H1 (cell line): ENCODE measurements at places on chromosomes 12 and 14. TPM values are rescaled to one million over a fixed set of nuclear protein-coding genes. Genes with fewer than 3 reads are reported as not detected.

MEG3 gene
- total RNA-seq: 1.1 and 1.3 TPM in 2 replicates

- DNase-seq: peak; percentile 62
- peak overlapping the region; percentile 72 for H3K4me3 ChIP-seq
- no peak overlapping the region for H3K27ac ChIP-seq
- no peaks in the 10 kb centered on the region; the same call in 1 of the 2 replicates for H3K27me3 ChIP-seq
- peaks cover 3% of the 10 kb centered on the region for H3K4me1 ChIP-seq
Observed at GRCh38 chr14:53151523-53152183, 1.5 kb downstream of the DDHD1 start.

ANO2 gene
- total RNA-seq: 3.5 and 5.5 TPM in 2 replicates

GYS2 gene
- not detected in 2 replicates for total RNA-seq

OVCH1 gene
- 0.07 and 0.10 TPM in 2 replicates for total RNA-seq

- H3K4me1 ChIP-seq: no peaks in the 10 kb centered on the region
- H3K27ac ChIP-seq: no peak overlapping the region
- no peaks in the 10 kb centered on the region for H3K36me3 ChIP-seq
- no peak overlapping the region for H3K4me3 ChIP-seq
Observed at GRCh38 chr12:38886064-38886463, 19.3 kb downstream of the CPNE8 start.

SMCO3 gene
- total RNA-seq: not detected in 2 replicates

DNA sequence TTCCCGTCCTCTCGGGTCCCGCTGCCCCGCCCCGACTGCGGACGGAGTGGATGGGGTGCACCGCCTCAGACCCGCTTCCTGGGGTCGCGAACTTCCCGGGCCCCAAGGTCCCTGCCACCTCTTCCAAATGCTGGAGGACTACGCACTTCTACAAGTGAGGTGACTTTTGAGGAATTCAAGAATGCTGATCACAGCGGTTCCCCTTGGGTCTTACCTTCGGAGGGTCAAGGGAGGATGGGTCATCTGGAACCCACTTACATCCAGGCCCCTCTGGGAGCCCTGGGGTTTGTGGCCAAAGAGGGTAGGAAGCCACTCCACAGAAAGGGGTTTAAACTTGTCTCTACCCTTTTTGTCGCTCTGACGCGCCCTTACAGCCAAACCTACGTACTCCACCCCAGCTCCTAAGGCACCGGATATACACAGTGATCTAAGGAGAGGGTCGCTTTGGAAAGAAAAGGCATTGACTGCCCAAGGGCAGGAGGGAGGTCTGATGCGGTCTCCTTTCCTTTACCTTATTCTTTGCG is 532 bp upstream of the PRKD1 start:
- H3K4me3 ChIP-seq: peak overlapping the region; percentile 59
- no peak overlapping the region for H3K27ac ChIP-seq
- DNase-seq: no peak
- no peaks in the 10 kb centered on the region for H3K36me3 ChIP-seq

LRRC43 gene
- 0.15 and 0.35 TPM in 2 replicates for total RNA-seq

PPP1R1A gene
- 8.1 and 13.1 TPM in 2 replicates for total RNA-seq

GRCh38 chr12:79411791-79412190 is 279.0 kb downstream of the PAWR start:
- no peak for DNase-seq
- H3K27me3 ChIP-seq: no peaks in the 10 kb centered on the region
- H3K36me3 ChIP-seq: no peaks in the 10 kb centered on the region
- H3K27ac ChIP-seq: no peak overlapping the region

IL22 gene
- not detected in 2 replicates for total RNA-seq

DNA sequence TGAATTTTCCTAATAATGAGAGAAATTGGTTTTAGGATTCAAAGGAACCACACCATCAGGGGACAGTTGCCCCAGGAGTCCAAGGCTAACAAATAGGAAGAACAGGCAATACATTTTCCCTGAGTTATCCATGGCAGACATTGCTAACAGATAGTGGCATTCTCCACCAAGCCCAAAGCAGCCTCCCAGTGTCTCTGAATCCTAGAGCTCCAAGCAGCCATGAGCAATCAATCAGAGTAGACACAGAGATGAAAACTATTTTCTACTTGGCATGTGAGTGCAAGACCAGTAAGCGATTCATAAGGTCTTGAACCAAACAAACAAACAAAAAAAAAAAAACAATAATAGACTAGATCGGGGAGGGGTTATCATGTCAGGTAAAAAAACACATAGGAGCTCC is 515.7 kb downstream of the MED13L start:
- no peaks in the 10 kb centered on the region for H3K36me3 ChIP-seq
- H3K27ac ChIP-seq: no peak overlapping the region
- H3K4me3 ChIP-seq: no peak overlapping the region
- no peaks in the 10 kb centered on the region for H3K27me3 ChIP-seq
- H3K4me1 ChIP-seq: no peaks in the 10 kb centered on the region
- no peak for DNase-seq

KCNH5 gene
- total RNA-seq: 0.50 and 0.55 TPM in 2 replicates

DNA sequence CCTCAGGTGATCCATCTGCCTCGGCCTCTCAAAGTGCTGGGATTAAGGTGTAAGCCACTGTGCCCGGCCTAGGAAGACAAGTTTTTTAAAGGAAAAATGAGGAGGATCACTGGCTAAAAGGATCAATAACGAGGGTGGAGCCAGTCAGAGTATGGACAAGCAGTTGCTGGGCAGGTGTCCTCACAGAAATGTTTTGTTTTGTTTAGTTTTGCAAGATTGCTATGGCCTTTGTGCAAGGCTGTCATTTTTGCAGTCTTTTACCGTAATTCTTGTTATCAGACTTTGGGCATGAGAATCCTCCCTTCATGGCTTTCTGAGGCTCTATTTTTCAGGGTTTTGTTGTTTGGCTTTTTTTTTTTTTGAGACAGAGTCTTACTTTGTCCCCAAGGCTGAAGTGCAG is 11.9 kb upstream of the METAP2 start:
- H3K4me3 ChIP-seq: no peak overlapping the region
- H3K36me3 ChIP-seq: no peaks in the 10 kb centered on the region
- no peak for DNase-seq
- no peaks in the 10 kb centered on the region for H3K27me3 ChIP-seq
- H3K4me1 ChIP-seq: no peaks in the 10 kb centered on the region
- no peak overlapping the region for H3K27ac ChIP-seq

DNA sequence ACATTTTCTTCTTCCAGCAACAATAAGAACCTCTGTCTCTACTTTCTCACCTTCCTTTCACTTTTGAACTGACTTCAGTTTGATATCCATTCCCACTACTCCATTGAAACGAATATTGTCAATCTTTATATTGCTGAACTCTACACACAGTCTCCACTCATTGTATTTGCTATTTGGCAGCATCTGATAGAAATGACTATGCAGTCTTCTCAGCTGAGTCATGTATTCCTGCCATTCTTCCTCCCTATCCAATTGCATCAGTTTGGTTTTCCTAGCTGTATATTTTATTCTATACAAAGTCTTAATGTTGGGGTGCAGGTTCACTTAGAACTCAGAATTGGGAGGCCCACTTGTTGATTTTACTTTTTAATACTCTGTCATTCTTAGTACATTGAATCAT is 107.5 kb upstream of the CPNE8 start:
- no peaks in the 10 kb centered on the region for H3K27me3 ChIP-seq
- H3K27ac ChIP-seq: no peak overlapping the region
- no peak overlapping the region for H3K4me3 ChIP-seq

DNA sequence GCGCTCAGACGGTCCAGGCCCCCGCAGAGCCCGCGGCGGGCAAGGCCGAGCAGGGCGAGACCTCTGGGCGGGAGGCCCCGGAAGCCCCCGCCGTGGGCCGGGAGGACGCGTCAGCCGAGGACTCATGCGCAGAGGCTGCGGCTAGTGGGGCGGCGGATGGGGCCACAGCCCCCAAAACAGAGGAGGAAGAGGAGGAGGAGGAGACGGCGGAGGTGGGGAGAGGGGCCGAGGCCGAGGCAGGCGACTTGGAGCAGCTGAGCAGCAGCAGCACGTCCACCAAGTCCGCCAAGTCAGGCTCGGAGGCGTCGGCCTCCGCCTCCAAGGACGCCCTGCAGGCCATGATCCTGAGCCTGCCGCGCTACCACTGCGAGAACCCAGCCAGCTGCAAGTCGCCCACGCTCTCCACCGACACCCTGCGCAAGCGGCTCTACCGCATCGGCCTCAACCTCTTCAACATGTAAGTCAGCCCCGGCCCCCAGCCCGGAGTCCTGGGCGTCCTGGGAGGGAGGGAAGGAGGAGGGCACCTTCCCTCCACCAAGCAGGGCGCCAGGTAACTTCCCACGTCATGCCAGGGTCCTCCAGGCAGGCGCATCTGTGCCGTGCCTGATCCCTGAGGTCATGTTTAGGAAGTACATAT is 72.4 kb downstream of the IQSEC3 start:
- H3K4me1 ChIP-seq: peaks cover 41% of the 10 kb centered on the region
- H3K27me3 ChIP-seq: peaks cover 37% of the 10 kb centered on the region
- 0 out of 2 replicates have a peak, but pooled peaks cover 3% of the 10 kb centered on the region for H3K36me3 ChIP-seq
- H3K4me3 ChIP-seq: peak overlapping the region; percentile 20; the same call in 1 of the 2 replicates

DNA sequence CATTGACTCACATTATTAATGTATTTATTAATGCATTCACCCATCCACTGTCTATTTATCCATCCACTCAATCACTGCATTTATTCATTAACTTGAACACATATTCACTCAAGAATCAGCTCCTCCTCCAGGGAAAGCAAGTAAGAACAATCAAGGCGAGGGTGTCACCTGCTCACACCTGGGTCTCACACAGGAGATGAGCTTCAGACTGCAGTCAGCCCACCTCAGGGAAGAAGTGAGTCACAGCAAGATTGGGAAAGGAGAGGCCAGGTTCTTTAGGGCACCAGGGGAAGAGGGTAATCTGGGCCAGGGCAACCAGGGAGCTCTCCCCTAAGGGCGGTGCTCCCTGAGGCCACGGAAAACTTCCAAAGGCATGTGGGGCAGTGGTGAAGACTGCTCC is 367.3 kb downstream of the BCL11B start:
- no peak for DNase-seq
- no peak overlapping the region for H3K4me3 ChIP-seq
- peaks cover 12% of the 10 kb centered on the region for H3K4me1 ChIP-seq
- no peak overlapping the region for H3K27ac ChIP-seq
- no peaks in the 10 kb centered on the region for H3K27me3 ChIP-seq

SRRM4 gene
- 1.1 TPM in 2 replicates for total RNA-seq

DNA sequence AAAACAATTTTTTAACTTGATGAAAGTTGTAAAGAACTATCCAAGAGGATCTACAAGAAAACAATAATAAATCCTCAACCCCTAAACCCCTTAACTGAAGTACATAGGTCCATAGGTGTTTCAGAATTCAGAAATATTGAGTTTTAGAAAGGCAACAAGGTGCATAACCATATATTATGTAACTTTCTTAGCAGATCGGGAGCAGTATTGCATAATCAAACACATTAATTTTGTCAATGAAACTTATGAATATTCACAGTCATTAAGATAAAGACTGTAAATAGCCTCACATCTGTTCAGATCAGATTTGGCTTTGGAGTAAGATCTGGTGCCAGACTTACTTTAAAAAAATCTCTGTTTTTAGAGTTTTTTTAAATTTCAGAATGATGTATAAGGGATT is 647.1 kb upstream of the FLRT2 start:
- no peak overlapping the region for H3K27ac ChIP-seq
- H3K36me3 ChIP-seq: no peaks in the 10 kb centered on the region
- DNase-seq: no peak
- no peaks in the 10 kb centered on the region; the same call in 1 of the 2 replicates for H3K4me1 ChIP-seq
- H3K27me3 ChIP-seq: no peaks in the 10 kb centered on the region

PDE3A gene
- 3.3 and 3.4 TPM in 2 replicates for total RNA-seq

DNA sequence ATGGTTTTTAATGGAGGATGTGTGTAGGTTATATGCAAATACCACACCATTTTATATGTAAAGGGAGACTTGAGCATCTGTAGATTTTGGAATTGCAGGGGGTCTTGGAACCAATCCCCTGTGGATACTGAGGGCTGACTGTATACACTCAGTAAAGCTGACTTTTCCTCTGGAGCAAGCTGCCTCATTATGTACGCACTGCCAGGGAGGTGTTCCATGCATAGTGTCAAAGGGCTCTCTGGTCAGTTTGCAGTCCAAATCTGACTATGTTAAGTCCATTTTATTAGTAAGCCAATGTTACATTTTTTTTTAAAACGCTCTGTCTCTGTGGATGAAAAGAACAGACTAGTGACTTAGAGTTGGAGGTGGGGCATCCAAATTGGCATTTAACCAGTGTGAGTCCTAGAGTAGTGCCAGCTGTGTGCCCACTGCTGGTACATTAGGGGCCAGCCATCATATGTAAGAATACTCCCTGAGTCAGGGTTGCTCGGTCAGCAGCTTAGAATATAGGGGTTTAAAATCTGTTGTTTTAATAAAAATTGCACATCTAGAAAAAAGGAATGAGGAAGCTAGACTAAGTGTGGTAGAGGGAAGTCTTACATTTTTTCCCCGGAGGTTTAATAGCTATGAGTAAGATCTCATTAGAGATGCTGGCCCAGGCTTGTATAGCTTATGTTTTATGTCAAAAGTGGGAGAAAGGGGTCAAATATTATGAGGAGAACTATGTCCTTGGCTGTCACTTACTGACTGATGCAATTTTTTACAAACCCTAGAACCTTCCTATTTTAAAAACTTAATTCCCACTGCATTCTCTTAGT is 87.0 kb downstream of the TESC start:
- H3K4me1 ChIP-seq: peaks cover 24% of the 10 kb centered on the region
